ENCODE measurements at places on chromosomes 4 and X. TPM values are rescaled to one million over a fixed set of nuclear protein-coding genes. Genes with fewer than 3 reads are reported as not detected.

DNA sequence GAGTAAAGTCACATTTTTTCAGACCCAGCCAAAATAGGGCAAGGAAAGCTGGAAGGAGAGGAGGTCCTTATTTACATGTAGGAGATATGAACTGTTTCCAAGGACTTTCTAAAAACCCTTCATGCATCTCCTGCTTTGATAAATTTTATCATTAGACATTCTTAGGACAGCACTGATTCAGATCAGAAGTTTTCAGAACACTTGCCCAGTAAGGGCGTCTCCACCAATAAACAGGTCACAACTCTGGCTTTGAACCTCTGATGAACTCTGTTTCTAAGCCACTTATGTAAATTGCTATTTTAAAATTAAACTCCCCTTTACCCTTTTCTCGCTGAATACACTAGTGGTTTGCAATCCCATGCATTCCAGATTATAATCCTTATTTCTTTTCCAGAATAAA lies 505.3 kb upstream of the SLIT2 start:
- no peak for DNase-seq

The PPARGC1A gene
- total RNA-seq, result 14.7 TPM

- DNase-seq, result no peak
Measured at GRCh38 chr4:122548452-122548851, 72.4 kb downstream of the IL21 start.

GRCh38 chr4:172707622-172708021 lies 461.0 kb upstream of the GALNT7 start:
- no peak for DNase-seq

DNA sequence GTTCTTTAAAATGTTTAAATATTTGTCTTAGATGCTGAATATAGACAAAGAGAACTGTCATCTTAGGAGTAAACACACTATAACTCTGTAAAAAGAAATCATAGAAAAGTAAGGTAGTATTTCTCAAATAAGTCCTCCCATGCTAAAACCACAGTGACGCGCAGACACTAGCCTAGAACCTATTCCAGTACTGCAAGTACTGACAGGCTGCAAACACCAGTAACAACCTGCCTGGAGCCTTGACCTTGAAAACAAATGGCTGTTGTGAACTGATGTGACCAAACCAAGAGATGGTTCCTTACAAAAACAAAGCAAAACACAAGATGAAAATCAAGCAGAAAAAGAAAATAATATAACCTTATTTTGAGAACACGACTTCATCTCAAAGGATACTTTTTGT lies 8.5 kb downstream of the TIFA start:
- DNase-seq, result no peak

- DNase-seq, result peak; percentile 25
Measured at GRCh38 chr4:81142744-81143143, 72.3 kb downstream of the PRKG2 start.

GRCh38 chrX:100085846-100086245 lies 324.2 kb downstream of the PCDH19 start:
- no peak for DNase-seq

DNA sequence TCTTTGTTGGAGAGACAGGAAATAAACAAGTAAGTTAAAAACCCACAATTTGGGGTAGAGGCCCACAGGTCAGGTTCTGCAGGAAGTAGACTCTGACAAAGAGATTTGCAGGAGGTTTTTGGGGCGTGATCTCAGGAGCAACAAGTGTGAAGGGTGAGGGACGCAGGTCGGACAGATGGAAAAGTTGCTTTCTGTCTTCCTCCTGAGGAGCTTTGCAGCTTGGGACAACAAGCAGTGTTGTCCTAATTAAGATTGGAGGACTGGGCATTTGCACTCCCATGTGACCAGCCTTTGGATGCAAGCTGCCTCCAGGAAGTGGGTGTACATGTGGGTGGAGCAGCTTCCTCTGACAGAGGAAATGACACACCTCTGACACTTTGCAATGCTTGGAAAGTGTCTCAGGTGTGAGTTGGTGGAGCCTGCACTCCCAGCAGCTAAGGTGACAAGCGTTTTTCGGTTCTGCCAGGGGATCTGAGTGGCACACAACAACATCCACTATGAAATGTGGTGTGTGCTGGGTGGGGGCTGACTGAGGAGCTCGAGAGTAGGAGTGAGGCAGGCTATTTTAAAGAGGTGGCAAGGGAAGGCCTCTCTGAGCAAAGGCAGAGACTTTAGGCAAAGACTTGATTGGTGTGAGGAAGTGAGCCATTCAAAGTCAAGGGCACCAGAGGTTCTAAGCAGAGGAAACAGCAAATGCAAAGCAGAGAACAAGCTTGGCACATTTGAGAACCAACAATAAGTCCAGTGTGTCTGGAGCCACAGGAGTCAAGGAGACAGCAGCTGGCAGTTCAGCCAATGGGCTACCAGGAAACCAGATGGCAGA lies 339.8 kb upstream of the GATB start:
- DNase-seq, result no peak

The TMLHE gene
- total RNA-seq, result 27.0 TPM

DNA sequence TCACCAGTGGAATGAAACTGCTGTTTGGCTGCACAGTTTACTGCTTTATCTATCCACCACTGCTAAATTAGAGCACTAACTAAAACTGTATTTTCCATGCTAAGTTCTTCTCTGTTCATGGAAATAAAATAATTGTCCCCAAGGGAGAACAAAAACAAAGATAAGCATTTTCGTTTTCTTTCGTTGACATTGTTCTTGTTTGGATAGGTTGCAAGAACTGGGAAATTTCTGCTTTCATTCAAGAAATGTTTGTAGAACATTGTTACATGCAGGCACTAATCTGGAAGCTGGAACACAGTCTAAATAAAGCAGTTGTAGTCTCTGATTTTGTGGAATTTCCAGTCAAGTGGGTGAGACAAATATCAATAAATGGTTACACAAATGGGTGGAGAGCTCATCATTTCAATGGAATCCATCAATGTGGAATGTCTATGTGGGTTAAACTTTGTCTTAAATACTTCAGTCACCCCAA lies 5.8 kb upstream of the CXCL8 start:
- DNase-seq, result no peak

The OPHN1 gene
- 13.2 TPM for total RNA-seq

DNA sequence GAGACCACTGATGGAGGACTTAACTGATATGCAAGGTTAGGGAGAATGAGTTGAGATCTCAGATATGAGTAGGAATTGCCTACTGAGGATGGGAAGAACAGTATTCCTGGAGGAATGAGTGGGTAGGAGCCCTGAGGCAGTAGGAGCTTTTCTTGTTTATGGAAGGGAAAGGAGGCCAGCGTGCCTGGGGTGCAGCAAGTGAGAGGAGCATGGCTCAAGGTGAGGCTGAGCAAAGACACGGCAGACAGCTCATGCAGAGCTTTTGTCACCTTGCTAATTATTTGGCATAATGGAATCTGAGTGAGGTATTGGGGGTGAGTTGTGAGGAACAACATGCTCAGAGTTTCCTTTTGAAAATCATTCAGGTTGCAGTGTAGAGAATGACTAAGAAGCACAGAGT lies 65.3 kb upstream of the IBSP start:
- no peak for DNase-seq

DNA sequence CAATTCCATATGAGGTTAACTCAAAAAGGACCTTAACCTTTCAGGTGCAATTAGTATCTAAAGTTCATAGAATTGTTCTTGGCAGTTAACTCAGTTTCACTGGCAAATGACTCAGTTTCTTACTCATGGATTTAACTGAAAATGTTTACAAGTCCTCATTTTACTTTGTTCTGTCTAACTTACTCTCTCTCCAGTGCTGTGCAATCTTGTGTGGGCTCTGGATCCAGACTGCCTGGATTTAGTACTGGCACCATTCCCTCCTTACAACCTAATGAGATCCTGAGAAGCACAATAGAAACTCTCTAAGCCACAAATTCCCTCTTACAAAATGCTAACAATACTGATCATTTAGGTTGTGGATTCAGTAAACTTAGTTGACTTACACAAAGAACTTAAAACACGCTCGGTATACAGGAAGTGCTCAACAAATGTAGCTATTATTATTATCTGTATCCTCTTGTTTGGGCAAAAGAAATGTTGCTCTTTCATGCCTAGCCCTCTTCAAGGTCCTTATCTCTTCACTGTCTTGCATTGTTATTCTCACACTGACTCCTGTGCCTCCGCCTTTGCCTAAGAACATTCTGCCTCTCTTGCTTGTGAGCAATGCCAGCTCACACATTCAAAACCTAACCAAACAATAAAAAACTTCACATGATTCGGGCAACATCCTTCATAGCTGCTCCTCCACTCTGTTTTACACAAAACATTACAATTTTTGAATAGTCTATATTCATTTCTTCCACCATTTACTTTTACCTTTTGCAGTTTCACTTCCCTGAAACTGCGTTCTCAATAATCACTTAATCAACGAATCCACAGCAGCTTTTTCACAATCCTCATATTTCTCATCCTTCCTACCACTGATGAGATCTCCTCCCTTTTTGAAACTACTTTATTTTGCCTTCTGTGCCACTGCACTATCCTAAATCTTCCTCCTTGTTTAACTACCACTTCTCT lies 91.8 kb downstream of the PDE5A start:
- no peak for DNase-seq

DNA sequence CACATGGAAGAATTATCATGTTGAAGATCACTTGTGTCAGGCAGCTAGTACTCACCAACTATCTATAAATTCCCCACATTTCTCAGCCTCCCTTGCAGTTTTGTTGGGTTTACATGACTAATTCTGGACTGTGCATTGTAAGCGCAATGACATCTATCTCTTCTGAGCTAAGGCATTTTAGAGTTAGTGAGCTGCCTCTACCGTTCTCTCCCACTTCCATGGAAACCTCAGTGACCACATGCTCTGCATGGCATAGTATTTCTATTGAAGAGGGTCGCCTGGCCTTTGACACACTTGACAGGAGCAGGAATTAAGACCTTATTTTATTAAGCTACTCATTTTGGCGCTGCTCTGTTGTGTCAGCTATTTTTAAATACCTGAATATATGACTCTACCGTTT lies 67.5 kb upstream of the NPY2R start:
- DNase-seq, result no peak

DNA sequence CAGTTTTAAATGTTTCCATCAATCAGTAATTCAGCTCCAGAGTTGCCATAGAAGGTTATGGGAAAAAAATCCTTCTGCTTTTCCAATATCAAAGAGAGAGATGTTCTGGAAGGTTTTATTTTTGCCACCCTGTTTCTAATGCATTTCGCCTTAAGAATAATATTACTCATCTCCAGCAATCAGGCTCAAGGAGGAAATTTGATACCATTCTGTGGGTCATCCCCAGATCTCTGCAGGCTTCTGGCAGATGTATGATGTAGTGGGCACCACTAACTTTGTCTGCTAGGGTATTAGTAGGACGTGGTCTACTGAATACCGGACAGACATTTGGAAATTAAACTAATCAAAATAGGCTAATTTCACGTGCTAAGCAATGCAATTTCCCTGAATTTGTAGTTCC lies 645.4 kb upstream of the TENM3 start:
- DNase-seq, result no peak

GRCh38 chrX:49876750-49877149 lies 2.5 kb upstream of the USP27X start:
- no peak for DNase-seq

The SLC49A3 gene
- 15.7 TPM for total RNA-seq

The TRPC5OS gene
- total RNA-seq, result not detected

DNA sequence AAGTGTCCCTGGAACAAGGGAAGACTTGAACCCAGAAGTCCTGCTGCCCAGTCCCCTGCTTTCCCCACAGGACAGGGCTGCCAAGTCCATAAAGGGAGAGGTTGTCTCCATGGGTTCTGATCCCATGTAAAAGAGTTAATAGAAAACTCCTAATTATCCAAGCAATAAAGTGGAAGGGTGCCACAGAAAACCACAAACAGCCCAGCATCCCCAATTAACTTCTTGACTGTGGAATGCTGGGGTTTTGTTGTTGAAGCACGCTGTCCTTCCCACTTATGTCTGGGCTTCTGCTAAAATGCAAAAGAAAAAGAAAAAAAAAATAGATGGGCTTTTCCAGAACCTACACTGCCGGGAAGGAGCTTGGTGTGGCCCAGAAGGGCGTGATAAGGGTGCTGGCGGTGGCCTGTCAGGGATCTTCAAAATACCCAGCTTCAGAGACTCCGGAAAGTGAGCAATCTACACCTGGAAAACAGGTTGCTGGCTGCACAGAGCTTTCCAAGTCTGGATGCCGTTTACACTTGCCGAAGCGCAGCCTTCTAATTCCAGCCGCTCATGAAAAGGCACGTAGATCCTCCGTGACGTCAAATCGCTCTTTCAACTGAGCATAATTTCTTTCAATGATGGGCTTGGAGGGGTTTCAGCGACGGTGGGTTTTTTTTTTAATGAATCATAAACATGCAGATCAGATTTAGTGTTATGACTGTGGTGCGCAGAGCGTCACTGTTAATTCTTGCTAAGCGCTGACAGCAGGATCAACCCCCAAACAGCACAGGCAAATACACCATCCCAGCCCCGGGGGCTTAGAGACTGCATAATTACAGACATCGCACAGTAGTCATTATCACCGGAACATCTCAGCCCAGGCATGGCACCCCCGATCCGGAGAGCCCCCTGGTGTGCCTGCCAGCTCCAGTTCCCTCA lies 197.6 kb downstream of the BCOR start:
- no peak for DNase-seq

GRCh38 chr4:26343038-26343398 lies 22.2 kb downstream of the RBPJ start:
- no peak for DNase-seq

DNA sequence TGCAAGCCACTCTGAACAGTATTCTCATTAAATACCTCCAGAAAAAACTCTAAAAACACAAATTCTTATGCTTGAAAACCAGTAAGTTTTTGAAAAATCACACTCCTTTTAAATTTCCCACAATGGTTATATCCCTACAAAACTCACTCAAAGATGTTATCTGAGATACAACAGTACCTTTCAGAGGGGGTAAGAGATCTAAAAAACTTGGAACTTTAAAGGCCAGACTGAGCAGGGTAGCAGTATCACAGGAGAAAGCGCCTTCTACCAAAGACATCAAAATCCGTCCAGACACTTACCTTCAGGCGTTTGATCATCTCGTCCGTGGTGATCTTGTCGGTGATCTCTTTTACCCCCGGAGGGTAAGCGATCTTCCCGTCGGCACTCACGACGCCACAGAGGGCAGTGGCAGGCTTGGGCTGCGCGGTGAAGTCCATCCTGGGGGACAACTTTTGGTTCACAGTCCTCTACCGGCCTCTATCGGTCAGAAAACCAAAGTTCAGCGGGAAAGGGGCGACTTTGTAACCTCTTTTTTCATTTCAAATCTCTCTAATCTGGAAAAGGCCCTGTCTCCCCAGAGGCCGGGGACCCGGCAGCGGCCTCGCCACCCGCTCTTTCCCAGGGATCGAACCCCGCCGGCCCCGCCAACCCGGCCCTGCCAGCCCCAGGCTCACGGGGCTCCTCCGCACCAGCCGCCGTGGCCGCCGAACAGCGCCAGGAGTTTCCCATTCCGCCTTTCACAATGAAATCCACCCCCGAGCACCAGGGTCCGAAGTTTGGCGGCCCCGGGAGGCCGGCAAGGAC lies 1.4 kb downstream of the PDS5A start:
- peak; percentile 68 for DNase-seq

The NXF2 gene
- not detected for total RNA-seq

The PLAC8 gene
- 0.20 TPM for total RNA-seq

The MAD2L1 gene
- 0.39 TPM for total RNA-seq

GRCh38 chr4:211033-211511 lies 86.8 kb downstream of the ZNF718 start:
- no peak for DNase-seq

Measured in tibial nerve (tissue), 4 donors.